ENCODE measurements at places on chromosomes 12 and 14.
A peak's percentile ranks its signal among the peaks of the same experiment; 100 is the strongest.

GRCh38 chr14:51677266-51677665 lies 25.6 kb downstream of the FRMD6 start:
- no peak for DNase-seq

GRCh38 chr12:124536641-124537040 lies 30.8 kb downstream of the NCOR2 start:
- DNase-seq, result no peak

- no peak for DNase-seq
Observed at GRCh38 chr14:90575781-90576180, 179.0 kb downstream of the CALM1 start.

DNA sequence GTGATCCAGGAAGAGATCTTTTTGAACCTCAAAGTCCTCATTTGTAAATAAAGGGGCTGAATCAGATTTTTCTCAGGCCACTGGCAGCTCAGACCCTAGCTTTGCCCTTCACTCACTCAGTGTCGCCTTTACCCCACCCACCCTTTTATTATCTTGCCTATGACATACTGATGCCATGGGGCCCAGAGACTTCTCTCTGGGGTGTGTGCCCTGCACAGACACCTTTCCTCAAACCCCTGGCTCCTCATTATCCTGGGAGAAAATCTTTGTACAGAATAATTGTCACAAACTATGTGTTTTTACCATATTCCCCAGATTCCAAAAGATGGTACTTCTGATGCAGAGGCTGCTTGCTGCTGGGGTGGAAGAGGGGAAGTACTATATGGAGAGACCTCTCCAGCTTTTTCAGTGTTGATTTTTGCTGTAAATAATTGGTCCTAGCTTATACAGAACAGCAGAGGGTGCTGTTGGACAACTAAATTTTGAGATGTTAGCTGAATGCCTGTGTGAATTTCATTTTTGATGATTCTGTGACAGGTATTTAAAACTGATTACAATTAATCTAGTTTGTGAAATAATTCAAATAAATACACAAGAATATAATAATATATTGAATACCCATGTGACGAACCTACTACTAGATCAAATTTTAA lies 53.9 kb upstream of the DCD start:
- peak; percentile 58 for DNase-seq

GRCh38 chr12:14803830-14804160 lies 325 bp downstream of the C12orf60 start:
- DNase-seq, result no peak

GRCh38 chr14:103380719-103381377 lies 4.4 kb upstream of the MARK3 start:
- no peak for DNase-seq

- no peak for DNase-seq
Observed at GRCh38 chr14:90458536-90458935, 61.7 kb downstream of the CALM1 start.

- DNase-seq, result no peak
Observed at GRCh38 chr12:116278279-116278626, 760 bp upstream of the MED13L start.

DNA sequence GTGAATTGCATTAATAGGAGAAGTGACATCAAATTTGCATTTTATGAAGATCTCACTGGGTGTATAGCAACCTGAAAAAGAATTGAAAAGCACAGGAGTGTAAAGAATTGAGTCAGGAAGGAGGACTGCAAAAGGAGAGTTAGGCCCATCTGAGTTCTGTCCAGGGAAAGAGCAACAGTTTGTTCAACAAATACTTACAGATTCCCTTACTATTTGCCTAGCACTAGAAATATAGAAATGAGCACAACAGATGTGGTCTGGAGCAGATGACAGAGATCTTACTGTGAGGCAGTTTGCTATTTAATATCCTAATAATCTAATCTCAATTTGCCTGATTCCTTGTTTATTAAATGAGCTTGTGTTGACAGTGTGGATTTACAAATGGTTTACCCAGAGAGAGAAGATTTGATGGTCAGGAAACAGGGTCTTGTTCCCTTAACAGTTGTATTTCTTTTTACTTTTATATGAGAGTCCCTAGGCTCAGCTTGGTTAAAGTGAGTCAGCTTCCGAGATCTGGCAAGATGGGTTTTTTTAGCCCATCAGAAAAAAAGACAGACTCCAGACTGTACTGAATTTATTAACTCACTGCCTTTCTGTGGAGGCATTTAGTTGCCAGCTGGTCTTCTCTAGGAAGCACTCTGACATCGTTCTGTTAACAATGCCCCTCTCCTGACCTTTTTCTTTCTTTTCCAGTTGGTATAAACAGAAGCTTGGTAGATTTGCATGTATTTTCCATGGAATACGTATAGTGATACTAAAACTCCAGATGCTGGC lies 229.7 kb downstream of the TTC6 start:
- no peak for DNase-seq

DNA sequence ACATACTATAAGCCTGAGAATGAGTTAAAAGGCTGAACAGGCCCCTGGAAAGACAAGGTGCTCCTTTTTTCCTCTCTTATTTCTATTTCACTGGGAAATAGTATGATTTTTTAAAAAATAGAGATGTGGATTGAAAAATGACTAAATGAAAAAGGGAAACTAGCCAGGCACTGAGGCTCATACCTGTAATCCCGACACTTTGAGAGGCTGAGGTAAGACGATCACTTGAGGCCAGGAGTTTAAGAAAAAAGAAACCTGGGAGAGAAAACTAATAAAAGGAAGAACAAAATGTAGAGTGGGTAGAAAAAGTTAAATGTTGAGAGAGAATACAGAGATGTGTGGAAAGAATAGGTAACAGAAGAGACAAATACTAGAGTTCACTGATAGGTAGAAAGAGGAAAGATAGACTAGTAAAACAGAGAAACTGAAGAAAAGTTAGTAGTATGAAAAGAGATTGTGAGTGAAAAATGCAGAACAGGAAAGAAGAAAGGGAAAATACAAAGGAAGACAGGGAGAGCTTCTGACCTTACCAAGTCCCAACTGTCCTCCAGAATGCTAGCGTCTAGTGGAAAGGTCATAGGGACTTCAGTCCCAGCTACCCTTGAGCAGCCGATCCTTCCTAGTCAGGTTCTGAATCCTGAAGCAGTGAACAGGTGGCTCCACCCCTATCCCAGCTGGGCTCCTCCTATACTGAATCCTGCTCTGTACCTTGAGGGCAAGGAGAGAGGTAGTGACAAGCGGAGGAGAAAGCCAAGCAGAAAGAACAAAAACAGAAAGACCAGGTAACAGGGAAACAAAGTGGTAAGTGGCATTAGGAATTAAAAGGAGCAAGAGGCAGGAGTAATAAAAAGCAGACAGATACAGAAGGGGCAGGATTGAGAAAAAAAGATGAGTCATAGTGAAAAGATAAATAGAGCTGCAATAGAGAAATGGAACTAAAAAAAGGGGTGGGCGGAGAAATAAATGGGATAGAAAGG lies 7.3 kb downstream of the TMEM116 start:
- no peak for DNase-seq

DNA sequence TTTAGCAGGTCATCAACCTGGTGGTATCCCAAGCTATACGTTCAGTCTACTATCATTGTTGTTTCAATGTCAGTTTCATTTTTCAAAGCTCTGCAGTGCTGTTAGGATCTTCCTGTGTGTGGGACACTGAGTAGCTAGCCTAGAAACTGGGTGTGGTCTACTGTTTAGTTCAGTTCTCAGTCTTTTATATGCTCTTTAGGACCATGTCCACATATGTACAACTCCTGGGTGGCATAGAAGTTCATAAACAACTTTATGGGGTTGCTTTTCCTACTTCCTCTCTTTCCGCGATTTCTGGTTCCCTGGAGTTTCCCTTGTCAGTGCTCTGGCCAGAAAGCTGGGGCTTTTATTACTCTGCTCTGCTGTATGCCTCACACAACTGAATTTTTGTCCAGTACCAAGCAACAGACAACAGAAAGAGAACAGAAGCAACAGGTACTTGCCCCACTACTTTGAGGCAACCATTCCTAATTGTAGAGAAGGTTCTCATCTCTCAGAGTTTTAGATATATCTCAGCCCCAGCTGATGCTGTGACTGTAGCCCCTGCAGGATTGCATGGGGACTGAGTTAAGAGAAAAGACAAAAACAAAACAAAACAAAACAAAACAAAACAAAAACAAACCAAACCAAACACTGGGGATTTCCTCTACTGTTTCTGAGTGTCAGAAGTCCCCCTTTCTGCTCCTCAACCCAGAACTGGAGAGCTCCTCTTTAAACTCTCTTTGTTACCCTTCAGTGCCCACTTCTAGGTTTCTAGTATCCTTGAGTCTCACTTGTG lies 30.3 kb downstream of the MIS18BP1 start:
- DNase-seq, result no peak
